ENCODE measurements at places on chromosomes 2 and 18. TPM values are rescaled to one million over a fixed set of nuclear protein-coding genes. Genes with fewer than 3 reads are reported as not detected.

The AGXT gene
- total RNA-seq = not detected

The NEUROD1 gene
- total RNA-seq = not detected

The RAD51AP2 gene
- not detected for total RNA-seq

The CPS1 gene
- 18.4 TPM for total RNA-seq

The CHN1 gene
- total RNA-seq = 12.8 TPM

The PLEKHA3 gene
- total RNA-seq = 5.6 TPM

The SCN2A gene
- total RNA-seq = 0.43 TPM

The APCDD1 gene
- 0.09 TPM for total RNA-seq

The INO80D gene
- 4.2 TPM for total RNA-seq

The RPL37A gene
- 4,723 TPM for total RNA-seq
